Caudate nucleus (tissue), 63 donors: ENCODE measurements at places on chromosomes 3 and 15.

GRCh38 chr3:4099607-4100006, 203.6 kb upstream of the SETMAR start:
- no peak for DNase-seq

- DNase-seq, result no peak
Observed at GRCh38 chr3:197836244-197836643, 45.2 kb downstream of the LRCH3 start.

- no peak for DNase-seq
Observed at GRCh38 chr15:57909388-57909787, 156.1 kb downstream of the ALDH1A2 start.

DNA sequence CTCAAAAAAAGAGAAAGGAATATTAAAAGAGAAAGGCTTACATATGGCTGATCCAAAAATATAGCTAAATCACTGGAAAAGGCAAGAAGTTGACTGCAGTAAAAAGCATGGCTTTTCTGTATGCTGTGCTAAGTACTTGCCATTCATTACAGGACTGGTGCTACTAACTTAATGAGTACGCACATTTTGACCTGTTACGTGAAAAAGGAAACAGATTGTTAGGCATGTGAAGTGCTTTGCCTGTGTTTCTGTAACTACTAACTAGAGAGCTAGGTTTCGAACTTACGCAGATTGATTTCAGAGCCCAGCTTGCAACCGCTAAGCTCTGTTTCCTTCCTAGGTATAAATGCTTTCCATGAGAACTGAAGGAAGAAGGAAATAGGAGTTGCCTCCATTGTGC, 2.8 kb downstream of the TRNT1 start:
- DNase-seq, result no peak

DNA sequence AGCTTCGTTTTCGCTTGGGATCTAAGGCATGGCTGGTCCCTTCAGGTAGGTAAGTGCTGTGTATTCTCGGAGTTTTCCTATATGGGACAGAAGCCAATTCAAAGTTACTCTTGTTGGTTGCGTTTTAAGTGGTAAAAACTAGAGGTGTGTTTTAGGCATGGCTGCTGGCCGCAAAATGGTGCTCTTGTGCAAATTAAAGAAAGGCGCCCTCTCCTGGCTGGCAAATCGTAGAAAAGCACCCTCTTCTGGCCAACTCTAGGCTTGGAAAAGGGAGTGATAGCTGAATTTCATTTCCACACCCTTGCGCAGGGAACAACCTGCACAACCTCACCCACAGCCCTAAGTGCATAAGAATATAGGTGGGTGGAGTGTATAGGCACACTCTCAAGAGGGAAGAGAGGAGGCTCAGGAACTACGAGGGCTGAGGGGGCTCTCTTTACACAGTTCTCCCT, 23.5 kb downstream of the DRD3 start:
- DNase-seq, result peak; percentile 49

GRCh38 chr3:189288348-189289235, 116.8 kb downstream of the TPRG1 start:
- DNase-seq, result no peak

DNA sequence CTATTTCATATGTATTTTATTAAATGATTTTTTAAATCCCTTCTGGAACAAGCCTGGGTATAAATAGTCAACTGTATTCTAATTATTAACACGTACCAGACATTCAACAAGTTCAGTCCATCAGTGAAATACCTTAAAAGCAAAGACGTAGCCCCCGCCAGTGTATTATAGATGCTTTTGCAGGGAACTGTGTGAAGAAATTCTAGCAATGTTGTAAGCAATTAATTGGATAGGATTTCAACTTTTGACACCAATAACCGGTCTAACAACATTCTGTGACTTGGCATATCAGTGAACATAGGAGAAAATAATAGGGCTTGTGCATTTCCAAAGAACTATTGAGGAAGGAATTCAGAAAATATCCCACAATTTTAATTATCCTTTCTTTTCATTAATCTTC, 67.2 kb upstream of the TGFBR2 start:
- no peak for DNase-seq

GRCh38 chr15:98855067-98855814, 152.4 kb downstream of the PGPEP1L start:
- DNase-seq, result no peak
